CD8-positive, alpha-beta memory T cell (primary cell): ENCODE measurements at places on chromosomes 2 and 18. TPM values are rescaled to one million over a fixed set of nuclear protein-coding genes. Genes with fewer than 3 reads are reported as not detected.

DNA sequence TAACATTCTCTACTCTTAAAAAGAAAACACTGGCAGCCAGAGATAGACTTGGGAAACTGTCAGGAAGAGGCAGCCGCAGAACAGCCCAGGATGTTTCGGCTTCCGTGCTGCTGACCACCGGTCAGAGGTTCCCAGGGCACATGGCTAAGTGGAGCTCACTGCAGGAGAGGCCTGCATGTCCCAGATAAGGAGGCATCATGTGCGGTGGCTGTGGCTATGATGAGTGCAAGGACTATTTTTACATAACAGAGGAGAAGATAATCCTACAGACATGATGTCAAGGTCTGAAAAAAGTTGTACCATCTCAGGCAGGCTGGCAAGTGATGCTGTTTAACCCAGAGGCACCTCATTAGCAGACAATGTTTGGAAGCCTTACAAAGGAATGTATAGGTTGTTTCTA, 252.3 kb downstream of the CYRIA start:
- no peaks in the 10 kb centered on the region for H3K27me3 ChIP-seq
- no peak for DNase-seq
- no peaks in the 10 kb centered on the region for H3K36me3 ChIP-seq
- H3K4me3 ChIP-seq, result no peak overlapping the region

GRCh38 chr2:215332872-215333595, 21.2 kb downstream of the ATIC start:
- peaks cover 39% of the 10 kb centered on the region for H3K36me3 ChIP-seq
- no peak overlapping the region for H3K27ac ChIP-seq
- no peaks in the 10 kb centered on the region for H3K4me1 ChIP-seq
- H3K27me3 ChIP-seq, result no peaks in the 10 kb centered on the region
- no peak overlapping the region for H3K4me3 ChIP-seq
- DNase-seq, result no peak

Gene CACNB4
- 0.18 TPM for total RNA-seq

GRCh38 chr2:138018866-138019688, 54.8 kb downstream of the HNMT start:
- no peak overlapping the region for H3K27ac ChIP-seq
- H3K4me3 ChIP-seq, result no peak overlapping the region
- no peak for DNase-seq
- no peaks in the 10 kb centered on the region for H3K27me3 ChIP-seq
- H3K4me1 ChIP-seq, result no peaks in the 10 kb centered on the region

DNA sequence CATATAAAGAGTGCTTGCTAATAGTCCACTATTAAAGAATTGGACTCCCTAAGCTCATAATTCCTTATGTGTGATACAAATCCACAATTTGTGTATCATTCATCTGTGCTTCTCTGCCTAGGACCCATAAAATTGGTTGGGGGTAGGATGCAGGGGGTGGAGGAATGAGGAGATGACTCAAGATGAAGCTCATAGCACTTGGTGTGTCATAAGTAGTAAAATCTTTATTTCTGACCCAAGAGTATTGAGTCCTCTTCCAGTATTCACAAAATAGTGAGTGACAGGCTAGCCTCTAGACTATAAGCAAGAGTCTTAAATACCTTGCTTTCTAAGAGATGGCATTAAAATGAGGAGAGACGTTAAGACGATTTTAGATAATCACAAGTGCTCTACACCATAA, 390.9 kb upstream of the CDH19 start:
- H3K27ac ChIP-seq, result no peak overlapping the region
- H3K27me3 ChIP-seq, result no peaks in the 10 kb centered on the region
- DNase-seq, result no peak
- H3K36me3 ChIP-seq, result no peaks in the 10 kb centered on the region

- H3K4me3 ChIP-seq, result no peak overlapping the region
- no peak overlapping the region for H3K27ac ChIP-seq
- no peaks in the 10 kb centered on the region for H3K4me1 ChIP-seq
These were observed 70.5 kb upstream of the FAM117B start for GRCh38 chr2:202564226-202564625.

Gene XIRP2
- total RNA-seq, result not detected
